Cerebellar nuclear complex (tissue), 1 donor: ENCODE measurements at places on chromosomes 1 and 21.

- no peak for DNase-seq
Measured at GRCh38 chr1:192225266-192225665, 67.0 kb downstream of the RGS18 start.

GRCh38 chr1:240287722-240288121 lies 196.0 kb downstream of the FMN2 start:
- no peak for DNase-seq

DNA sequence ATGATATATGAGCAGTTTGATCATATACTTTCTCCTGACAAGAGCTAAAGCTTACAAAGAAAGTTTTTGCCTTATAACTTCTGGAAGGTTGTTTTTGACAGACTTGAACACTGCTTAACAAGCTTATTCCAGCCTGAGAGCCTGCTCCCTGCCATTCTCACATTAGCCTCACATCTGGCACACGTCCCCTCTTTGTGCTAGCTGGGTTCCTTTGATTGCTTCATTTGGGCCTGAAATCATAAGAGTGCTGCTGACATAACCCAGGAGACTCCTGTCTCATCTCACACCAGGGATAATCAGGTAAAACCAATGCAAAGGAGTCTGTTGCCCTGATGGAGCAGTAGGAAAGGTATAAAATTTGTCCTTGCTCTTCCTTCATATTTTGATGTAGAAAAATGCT lies 1411.7 kb upstream of the B3GALT2 start:
- DNase-seq, result no peak

DNA sequence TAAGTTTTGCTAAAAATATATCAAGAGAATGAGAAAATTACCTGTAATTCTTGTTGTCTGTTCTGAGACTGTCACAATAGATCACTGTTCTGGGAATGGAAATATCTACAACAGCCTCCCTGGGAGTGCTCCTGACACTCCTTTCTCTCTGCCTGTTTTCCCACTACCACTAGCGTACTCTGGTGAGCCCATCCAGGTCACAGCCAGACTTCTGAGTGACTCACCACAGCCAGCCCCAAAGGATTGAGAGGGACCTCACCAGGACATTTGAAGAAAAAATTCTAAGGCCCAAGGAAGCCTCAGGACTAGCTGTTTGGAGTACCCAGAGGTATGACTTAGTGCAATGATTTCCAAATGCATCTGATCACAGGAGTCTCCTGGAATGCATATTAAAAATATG lies 39.0 kb upstream of the TADA1 start:
- no peak for DNase-seq

DNA sequence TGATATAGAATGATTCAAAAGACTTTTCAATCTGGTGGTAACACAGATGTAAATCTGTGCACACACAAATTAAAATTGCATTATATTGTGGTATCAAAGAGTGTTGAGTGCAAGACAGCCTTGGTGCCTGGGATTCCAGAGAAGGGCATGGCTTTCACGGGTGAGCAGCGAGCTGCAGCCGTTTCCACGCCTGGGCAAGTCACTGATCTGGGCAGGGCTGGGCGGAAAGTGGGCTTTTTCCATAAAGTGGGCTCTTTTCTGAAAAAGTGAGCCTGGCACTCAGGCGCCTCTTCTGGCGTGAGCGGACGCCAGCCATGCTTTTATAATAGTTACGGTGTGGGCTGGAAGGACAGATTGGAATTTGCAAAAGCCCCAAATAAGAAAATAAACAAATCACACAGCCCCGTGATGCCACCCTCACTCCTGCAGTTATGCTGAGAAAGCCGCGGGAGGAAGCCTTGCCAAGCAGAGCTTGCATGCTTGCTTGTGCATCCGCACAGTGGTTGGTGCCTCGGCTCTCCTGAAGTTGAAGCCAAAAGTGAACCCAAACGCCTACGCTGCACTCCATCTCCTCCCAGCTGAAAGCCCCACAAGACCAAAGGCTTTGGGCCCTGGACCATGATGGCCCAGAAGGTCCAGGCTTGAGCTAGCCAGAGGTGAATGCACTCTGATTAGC lies 7.1 kb upstream of the C1orf115 start:
- DNase-seq, result no peak

DNA sequence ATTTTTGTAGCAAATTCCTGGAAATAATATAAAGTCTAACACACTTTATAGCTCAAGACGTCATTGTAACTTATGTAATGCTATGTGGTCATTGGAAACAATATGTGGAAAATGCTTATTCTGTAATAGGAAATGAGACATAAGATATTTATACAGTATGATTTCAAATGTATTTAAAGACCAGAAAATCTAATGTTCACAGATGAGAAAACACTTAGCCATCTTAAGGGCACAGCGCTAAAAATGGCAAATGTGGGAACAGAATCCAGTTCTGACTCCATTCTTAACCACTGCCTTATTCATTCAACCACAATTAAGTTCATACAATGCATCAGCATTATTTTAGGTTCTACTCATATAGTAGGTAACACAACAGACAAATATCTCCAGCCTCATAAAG lies 12.5 kb downstream of the CSDE1 start:
- DNase-seq, result no peak

GRCh38 chr1:6508816-6509189 lies 17.3 kb upstream of the PLEKHG5 start:
- no peak for DNase-seq

- DNase-seq, result no peak
Measured at GRCh38 chr1:230268371-230269170, 157.6 kb downstream of the PGBD5 start.

DNA sequence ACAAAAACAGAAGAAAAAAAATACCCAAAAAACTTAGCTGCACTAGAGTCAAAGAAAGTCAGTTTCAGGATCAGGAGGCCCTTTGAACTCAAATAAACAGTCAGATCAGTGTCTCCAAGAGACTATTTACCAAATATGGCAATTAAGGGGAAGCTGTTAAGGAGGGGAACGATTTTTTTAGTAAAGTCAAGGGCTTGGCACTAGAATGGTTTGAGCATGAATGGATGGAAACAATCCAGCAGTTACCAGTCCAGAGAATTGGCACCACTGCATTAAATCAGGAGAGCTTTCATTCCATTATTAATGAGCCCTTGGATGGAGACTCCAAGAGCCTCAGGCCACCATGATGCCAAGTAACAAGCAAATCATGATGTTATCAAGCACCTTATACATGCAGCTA lies 7.2 kb downstream of the TRAPPC3 start:
- DNase-seq, result no peak

- no peak for DNase-seq
Measured at GRCh38 chr1:36553591-36554322, 71.0 kb upstream of the CSF3R start.

GRCh38 chr1:212491454-212491853 lies 58.7 kb downstream of the NENF start:
- DNase-seq, result no peak

DNA sequence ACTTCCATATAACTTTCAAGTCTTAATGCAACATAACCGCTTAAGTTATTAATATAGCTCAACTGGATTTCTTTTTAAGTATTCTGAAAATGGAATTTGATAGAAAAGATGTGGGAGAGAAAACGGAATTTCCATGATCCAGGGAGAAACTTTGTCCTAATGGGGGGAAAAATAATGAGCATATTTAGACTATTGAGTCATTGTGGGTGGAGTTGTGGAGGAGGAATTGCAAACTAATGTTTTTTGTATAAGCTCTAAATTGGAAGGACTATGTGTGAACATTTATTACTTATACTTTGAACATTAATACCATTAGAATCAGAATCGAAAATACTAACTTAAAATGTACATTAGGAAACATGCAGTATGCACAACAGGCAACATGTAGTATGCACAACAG lies 159.9 kb upstream of the NEGR1 start:
- no peak for DNase-seq

DNA sequence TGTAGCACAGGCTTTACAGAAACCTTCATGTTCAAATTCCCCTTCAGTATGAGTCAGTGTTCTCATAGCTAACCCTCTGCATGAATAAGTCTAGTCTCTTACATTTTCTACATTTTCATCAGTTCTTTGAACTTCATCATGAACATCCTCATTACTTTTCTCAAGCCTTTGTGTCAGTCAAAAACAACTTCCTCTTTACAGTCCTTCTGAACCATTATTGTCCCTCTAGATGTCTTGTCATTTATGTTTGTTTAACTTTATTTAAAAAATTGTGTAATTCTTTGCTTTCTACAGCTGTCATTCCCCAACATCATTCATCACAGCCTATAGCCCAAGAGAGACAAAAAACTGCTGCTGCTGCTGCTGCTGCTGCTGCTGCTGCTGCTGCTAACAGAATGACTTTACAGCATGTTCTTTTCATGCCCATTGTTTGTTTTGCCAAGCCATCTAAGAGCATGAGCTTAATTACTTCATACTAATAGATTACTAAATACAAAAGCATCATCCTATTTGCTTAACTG lies 133.1 kb downstream of the LRRC40 start:
- DNase-seq, result no peak

DNA sequence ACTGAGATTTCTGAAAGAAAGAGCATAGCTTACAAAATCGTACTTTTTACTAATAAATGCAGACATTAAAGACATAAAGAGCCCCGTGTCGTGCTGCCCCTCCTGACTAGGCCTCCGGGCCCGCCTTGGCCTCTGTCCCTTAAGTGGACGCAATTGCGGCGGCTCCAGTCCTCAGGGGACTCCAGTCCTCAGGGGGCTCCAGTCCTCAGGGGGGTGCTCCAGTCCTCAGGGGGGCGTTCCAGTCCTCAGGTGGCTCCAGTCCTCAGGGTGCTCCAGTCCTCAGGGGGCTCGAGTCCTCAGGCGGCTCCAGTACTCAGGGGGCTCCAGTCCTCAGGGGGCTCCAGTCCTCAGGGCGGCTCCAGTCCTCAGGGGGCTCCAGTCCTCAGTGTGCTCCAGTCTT lies 10.6 kb upstream of the OR2M2 start:
- DNase-seq, result no peak

DNA sequence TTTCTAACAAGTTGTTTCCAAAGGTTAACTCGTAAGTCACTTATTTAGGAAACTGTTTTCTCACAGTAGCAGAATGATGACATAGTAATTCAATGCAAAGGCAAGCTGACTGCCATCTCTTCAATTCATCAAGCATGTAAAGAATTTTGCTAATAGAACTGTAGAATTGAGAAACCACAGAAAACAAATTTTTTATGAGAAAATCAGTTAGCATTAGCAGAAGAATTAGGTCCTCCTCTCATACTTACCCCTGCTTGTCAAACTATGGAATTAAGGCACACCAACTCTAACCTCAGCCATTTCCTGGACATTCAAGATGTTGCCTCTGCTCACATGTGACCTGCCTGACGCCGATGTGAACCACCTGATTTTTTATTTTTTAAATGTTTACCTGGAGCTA lies 115.2 kb downstream of the LRRC40 start:
- DNase-seq, result no peak

GRCh38 chr1:225875044-225875815 lies 7.0 kb downstream of the TMEM63A start:
- DNase-seq, result no peak

GRCh38 chr1:6099787-6100765 lies 54.4 kb downstream of the KCNAB2 start:
- DNase-seq, result no peak

- DNase-seq, result no peak
Measured at GRCh38 chr1:154481053-154481452, 21.0 kb upstream of the TDRD10 start.

DNA sequence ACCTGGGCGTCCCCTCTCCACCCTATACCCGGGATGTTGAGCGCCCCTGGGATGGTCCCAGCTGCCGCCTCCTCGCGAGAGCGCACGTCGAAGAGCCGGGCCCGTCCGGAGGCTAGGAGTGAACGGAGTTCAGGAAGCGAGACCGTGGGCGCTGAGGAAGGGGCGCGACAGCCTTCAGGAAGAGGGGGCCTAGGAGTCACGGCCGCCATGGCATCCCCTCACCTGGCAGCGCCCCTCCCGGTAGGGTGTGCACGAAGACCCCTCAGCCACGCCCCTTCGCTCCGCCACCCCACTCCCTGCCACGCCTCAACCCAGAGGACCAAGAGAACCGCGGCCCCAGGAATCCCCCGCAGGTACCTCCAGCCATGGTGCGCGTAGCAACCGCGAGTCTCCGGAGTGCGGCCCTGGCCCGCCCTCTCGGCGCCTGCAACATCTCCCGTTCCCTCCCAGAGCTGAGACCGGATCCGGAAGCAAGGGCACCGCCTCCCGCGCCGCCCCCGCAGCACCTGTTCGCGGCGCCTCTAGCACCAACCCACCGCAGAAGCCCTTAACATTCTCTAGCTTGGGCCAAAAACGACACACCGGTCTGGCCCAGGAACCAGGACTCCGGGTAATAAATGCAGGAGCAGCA lies at the start of gene TSTD1:
TSS of gene TSTD1 (minus strand) at position 442 of the 631 bp plus-strand sequence. CDS start at position 367, 75 bp downstream.
- DNase-seq, result no peak

DNA sequence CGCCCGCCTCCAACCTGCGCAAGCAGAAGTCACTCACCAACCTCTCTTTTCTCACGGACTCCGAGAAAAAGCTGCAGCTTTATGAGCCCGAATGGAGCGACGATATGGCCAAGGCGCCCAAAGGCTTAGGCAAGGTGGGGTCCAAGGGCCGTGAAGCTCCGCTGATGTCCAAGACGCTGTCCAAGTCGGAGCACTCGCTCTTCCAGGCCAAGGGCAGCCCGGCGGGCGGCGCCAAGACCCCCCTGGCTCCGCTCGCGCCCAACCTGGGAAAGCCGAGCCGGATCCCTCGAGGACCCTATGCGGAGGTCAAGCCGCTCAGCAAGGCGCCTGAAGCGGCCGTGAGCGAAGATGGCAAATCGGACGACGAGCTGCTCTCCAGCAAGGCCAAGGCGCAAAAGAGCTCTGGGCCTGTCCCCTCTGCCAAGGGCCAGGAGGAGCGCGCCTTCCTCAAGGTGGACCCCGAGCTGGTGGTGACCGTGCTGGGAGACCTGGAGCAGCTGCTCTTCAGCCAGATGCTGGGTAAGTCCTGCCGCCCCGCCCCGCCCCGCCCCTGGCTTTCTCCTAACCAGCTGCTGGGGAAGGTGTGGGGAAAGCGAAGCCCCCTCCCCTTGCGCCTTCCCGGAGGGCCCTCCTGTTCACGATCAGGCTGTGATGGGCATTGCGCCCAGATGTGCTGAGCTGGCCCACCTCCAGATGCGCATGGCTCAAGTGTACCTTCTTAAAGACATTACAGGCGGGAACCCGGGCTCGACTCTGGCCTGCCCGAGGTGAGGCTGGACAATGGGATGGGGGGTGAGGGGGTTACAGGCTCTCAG lies 110.2 kb downstream of the NAV1 start:
- no peak for DNase-seq

DNA sequence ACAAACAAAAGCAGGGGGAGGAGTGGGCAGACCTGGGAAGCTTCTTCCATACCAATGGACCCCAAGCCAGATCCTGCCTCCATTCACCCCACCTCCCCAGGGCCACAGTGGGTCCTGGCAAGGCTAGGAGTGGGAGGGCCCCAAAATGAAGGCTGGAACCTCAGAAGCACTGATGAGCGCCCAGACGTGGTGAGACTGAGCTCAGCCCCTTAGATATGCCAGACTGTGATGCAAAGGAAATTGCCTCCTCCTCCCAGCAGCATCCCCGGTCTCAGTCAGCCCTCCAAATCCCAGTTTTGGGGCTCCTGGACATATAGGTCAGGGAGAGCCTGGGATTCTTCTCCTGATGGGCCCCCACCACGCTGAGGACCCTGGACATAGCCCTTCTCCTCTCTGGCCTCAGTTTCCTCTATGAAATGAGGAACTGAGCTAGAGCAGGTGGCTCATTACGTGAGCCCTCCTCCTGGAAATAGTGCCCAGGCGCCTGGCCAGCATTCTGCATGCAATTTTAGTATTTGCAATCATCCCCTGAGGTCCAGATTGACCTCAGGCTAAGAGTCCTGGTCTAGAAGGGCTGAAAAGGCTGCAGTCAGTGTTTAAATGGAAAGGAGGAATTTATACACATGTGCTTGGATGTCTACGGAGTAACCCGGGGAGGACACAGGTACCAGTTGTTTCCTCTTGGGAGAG lies 33.5 kb downstream of the RHBG start:
- no peak for DNase-seq
